ENCODE measurements at places on chromosomes 13 and 19.

GRCh38 chr19:2809387-2810140, 10.1 kb upstream of the ZNF554 start:
- DNase-seq = no peak

DNA sequence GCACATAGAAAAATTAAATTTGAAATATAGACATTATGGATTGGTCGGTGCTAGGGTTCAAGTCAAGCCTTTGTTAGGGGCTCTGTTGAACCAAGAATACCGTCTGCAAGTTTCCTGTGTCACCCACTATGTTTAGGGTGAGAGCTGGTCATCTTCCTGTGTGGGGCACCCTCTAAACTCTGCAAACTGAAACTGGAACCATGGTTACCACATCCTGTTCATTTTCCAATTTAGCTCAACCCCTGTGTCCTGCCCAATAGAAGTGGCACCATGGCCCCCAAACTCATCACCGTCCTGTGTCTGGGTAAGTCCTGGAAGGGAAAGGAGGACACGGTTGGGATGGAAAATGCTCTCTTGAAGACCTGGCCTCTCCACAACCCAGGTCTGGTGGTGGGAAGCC, 29.9 kb downstream of the LAIR2 start:
- no peak for DNase-seq

DNA sequence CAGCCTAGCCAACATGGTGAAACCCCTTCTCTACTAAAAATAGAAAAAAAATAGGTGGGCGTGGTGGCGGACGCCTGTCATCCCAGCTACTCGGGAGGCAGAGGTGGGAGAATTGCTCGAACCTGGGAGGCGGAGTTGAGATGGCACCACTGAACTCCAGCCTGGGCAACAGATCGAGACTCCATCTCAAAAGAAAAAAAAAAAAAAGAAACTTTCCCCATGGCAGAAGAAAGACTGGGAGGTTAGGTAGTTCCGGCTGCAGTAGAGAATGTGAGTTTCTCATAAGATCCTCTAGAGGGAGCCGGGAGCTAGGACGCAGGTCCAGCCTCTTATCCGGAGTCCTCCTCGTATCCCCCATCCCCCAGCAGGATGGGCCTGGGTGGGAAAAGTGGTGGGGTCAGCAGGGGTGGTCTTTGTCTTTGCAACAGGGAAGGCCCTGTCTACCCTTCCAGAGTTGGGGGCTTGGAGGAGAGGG, 13.2 kb upstream of the CREB3L3 start:
- peak; percentile 44 for DNase-seq

GRCh38 chr19:5567360-5567969, at the start of gene TINCR:
TSS of gene TINCR (minus strand) at chr19:5567953.
- DNase-seq = no peak

DNA sequence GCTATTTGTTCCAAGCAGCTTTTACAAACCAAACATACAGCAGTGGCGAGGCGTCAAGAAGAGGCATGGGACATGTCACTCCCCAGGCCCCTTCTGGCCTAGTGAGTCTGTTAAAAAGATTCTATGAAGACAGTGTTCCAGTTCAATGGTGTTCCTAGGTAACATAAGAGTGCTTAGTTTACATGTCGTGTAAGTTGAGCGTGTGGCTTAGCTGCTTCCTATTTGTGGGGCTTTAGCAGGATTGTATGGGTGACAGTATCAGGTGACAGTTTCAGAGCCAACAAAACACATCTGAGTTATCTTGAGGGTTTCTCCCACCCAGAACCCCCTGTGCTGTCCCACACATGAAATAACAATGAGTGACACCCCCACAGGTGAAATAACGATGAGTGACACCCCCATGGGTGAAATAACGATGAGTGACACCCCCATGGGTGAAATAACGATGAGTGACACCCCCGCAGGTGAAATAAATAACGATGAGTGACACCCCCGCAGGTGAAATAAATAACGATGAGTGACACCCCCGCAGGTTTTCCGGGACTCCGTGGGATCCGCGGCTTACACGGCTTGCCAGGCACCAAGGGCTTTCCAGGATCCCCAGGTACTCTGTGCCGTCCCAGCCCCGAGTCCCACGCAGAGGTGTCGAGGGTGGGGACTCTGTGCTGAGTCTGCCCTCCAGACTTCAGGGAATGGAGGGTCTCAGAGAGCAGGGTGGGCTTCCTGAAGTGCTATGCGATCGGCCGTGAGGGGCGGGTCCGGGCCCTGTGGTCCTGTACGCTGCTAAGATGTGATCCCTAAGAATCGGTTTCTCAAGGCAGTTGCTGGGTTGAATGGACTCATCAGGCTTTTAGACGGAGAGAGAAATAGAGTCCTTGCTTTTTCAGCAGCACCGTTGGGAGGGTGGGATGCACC, 68.6 kb downstream of the RAB20 start:
- no peak for DNase-seq

DNA sequence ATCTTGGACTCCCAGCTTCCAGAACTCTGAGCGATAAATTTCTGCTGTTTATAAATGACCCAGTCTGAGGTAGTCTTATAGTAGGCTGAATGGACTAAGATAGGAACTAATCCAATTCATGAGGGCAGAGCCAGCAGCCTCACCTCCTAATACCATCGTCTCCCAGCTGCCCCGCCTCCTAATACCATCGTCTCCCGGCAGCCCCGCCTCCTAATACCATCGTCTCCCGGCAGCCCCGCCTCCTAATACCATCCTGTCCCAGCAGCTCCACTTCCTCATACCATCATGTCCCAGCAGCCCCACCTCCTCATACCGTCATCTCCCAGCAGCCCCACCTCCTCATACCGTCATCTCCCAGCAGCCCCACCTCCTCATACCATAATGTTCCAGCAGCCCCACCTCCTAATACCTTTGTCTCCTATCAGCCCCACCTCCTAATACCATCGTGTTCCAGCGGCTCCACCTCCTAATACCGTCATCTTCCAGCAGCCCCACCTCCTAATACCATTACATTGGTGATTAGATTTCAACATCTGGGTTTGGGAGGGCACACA, 2.4 kb upstream of the ARGLU1 start:
- no peak for DNase-seq

DNA sequence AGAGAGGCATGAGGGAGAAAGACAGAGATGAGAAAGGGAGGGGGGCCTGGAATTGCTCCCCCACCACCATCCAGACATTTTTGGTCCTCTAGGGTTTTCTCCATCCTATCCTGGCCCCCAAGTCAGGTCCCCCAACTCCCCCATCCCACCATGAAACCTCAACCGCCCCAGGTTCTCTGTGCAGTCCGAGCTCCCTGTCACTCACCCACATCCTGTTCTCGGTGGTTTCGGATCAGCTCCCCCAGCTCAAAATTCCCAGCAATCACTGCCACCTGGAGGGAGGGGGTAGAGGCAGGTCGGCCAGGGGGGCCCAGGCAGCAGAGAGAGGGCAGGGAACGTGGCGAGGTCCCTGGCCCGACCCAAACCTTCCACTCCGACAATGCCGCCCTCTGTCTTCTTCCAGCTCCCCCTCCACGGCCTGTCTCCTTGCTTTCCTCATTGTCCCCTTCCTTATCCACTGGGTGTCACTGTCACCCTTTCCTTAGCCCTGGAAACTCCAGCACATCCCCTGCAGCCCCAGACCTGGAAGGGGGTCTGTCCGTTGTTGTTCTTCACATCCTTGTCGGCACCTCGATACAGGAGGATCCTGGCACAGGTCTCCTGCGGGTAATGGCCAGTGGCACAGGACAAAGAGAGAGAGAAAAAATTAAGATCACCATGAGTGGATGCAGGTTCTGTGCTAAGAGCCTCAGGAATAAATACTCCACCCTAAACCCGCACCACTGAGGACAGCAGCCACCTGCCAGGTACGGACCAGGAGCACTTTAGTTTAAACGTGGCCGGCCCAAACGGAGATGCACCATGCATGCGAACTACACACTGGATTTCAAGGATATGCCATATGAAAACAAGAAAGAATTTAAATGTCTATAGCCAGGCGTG, 15.4 kb downstream of the SHANK1 start:
- DNase-seq = no peak

DNA sequence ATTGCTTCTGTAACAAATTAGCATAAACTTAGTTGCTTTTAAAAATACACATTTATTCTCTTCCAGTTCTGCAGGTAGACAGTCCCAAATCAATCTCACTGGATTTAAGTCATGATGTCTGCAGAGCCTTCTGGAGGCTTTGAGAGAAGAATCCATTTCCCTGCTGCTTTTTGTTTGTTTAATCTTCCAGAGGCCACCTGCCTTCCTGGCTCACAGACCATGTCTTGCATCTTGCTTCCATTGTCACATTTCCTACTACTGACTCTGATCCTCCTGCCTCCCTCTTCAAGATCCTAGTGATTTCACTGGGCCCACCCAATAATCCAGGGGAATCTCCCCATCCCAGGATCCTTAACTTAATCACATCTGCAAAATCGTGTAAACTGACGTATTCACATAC, 473.3 kb downstream of the ITGBL1 start:
- no peak for DNase-seq

DNA sequence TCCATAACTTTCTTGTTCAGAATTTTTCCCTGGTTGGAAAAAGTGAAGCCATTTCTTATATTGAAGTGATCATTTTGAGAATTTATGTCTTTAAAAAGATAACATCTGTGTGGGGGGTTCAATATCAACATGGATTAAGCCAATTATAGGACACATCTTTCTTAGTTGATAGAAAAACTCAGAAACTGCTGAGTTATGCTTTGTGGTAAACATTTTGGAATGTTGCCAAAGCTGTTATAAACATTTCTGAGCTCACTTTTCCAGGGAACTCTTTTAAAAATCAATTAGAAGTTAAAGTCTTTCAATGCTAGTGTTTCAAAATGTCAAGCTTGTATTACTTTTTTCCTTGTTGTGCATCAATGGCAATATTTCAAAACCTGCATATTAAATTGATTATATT, 248.8 kb downstream of the DACH1 start:
- no peak for DNase-seq

DNA sequence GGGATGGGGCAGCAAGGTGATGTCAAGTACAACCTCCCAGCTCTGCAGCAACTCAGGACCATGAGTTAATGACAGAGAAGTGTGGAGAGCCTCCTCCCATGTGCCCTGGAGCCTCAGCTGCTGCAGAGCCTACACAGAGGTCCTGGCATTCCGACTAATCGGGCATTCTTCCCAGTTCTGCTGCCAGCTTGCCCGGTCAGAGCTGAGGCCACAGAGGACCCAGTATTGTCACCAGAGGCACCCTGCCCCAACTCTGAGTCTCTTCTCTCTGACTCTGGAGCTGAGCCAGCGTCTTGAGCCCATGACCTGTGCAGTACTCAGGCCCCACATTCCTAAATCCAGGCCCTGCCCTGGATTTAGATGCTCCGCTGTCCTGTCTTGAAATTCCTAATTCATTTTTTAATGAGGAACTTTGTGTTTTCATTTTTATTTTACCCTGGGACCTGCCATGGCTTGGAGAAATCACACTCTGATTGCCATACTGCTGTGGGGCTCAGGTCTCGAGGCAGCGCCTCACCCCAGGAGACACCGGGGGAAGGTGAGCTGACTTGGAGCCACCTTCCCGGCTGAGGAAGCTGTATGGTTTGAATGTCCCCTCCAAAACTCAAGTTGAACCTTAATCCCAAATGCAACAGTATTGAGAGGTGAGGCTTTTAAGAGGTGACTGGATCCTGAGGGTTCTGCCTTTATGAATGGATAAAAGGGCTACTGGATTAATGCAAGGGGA, 144.9 kb upstream of the ZNF507 start:
- no peak for DNase-seq

DNA sequence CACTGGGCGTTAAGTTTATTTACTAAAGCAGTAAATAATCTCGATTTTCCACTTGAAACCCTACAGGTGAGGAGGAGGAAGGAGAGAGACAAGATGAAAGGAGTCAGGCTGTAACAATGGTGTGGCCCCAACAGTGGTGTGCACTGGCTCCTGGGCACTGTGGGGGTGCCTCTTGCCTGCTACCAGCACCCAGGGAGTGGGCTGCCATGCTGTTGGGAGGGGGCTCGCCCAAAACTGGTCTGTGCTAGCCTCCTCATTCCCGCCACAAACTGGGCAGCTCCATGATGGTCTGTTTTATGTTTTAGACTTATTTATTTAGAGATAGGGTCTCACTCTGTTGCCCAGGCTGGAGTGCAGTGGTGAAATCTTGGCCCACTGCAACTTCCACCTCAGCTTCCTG, 49.8 kb upstream of the SLC7A9 start:
- no peak for DNase-seq

DNA sequence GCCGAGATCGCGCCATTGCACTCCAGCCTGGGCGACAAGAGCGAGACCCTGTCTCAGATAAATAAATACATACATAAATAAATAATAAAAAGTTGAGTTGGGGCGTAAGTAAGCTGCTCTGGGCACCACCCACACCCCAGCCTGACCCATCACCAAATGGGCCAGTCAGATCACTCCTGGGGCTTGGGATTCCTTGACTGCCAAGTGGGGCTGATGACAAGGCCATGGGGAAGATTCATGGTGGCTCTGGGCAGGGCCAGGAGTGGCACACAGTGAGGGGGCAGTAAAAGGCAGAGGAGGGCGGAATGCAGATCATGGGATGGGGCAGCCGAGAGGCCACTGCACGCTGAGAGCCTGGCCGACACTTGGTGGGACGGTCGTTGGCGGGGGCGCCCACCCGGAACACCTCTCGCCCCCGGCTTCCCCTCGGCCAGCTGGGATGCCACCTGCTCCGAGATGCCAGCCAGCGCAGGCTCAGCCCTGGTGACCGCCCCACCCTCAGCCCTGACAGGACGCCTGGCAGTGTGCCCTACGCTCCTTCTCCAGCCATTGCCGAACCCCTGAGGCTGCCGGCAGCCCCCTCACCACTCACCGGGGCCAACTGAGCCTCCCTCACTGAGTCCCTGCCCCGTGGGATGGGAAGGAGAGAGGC, 10.9 kb downstream of the ZNF653 start:
- no peak for DNase-seq

DNA sequence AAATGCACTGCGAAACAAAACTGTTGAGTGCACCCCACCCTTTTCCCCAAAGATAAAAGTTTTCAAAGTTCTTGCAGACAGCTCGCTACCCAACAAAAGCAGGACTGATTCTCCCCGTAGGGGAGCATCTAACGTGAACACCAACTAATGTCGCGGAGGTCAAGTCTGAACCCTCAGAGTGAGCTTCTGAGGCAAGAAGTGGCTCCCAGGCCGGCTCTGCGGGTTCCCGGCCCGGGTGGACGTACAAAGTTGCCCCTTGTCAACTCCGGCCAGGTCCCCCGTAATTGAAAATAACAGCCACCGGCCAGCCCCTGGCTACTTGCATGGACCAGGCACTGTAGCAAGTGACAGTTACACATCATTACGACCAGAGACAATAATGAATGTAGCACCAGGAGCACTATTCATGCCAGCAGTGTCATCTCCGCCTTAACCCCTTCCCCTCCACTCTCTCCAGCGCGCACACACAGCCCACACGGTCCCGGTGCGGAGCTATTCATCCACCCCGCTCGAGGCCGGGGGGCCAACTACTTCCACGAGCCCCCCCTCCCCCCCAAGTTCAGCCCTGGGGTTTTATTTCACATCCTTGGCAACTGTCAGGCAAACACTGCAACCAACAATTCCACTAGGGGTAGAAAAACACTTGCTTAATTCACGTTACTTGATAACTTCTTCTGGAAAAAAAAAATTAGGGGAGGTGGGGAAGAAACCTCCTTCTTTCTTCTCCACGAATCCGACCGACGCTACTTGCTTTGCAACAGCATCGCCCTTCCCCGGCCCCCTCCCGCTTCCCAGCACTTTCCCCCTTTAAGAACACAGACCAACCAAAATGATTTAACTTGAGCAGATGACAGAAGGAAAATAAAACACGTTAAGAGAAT, 1.2 kb downstream of the KLF12 start:
- DNase-seq = no peak

Measured in AG04450 (cell line).